ELF-1 (cell line): ENCODE measurements at places on chromosomes 4 and X.

GRCh38 chr4:129966175-129966574, 870.2 kb downstream of the C4orf33 start:
- no peak for DNase-seq

DNA sequence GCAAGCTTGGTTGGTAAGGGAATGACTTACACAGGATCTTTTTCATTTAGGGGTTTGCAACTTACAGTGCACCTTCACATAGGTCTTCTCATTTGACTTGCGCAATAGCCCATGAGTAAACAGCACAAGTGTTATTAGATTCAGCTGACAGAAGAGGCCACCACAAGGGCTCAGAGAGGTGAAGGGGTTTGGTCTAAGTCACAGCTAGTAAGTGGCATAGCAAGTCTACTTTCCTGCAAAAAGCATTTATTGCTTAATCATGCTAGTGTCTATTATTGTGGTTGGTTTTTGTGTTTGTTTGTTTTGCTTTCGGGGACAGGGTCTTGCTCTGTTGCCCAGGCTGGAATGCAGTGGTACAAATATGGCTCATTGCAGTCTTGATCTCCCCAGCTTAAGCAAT, 83.3 kb downstream of the SPRY1 start:
- no peak for DNase-seq

- no peak for DNase-seq
These were observed 83.8 kb upstream of the CLCN4 start for GRCh38 chrX:10072786-10073568.

- DNase-seq: no peak
These were observed 669.8 kb downstream of the IQCM start for GRCh38 chr4:149145803-149146202.

DNA sequence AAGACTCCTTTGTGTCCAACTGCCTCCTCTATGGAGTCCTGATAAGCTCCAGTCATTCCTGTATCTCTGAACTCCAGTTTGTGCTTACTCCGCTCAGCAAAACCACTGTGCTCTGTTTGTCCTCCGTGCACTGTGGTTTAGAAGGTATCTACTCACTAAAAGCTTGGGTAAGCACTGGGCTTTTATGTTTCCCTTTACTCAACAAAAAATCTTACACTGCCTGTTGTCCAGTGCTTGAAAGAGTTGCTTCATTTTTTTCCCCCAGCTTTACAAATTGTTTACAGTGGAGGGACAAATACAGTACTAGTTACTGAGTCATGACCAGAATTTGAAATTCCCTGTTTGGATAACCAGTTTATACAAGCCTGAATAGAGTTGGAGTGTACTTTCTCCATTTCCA, 545.3 kb upstream of the FAT1 start:
- DNase-seq: no peak

DNA sequence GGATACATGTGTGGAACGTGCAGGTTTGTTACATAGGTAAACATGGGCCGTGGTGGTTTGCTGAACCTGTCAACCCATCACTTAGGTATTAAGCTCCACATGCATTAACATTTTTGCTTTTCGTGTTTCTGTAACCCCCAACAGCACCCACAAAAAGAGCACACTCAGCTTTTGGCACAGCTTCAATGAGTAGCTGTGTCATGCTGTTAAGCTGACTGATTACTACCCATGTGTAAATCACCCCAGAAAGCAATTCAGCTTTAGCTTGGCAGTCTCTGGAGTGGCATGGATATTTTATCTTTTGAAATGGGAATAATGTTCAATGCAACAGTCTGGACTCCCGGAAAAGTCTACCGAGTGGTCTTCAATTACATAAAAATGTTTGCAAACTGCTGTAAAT, 734.3 kb downstream of the STIM2 start:
- DNase-seq: no peak

- DNase-seq: no peak
These were observed 383.9 kb downstream of the RPA4 start for GRCh38 chrX:97267396-97268181.

GRCh38 chr4:54587107-54587891, 70.5 kb upstream of the KIT start:
- DNase-seq: no peak

- DNase-seq: no peak
These were observed 400.9 kb upstream of the FGF13 start for GRCh38 chrX:139112432-139112831.

GRCh38 chr4:139171876-139172691, 4.9 kb downstream of the ELF2 start:
- no peak for DNase-seq

DNA sequence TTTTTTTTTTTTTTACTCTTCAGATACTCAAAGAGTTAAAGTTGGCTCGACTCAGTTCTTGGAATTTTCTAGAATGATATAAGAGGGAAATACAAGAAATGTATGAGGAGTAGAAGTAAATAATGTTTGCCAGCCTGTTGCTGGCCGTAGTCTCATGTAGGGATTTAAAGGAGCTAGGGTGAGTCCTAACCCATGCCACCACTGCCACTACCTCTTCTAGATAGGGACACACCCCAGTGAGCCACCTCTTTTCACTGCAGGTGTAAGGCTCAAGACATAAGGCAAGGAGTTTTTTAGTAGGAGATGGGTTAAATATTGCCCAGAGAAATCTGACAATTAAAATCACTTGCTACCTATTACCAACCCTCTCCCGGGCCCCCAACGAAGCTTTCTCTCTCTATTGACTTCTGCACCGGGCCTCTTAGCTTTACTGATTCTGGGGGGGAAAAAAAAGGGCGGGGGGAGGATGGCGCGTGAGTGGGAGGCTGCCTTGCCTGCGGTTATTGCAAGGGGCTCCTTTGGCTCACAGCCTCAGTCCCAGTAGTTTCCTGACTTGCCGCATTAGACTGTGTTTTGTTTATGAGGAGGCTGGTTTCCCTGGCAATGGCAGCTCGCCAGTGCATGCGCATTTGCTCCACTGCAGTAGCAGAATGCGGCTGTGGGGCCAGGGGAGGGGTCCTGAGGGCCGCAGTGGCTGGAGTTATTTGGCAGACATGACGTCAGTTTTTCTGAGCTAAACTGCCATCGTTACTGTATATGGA, 3.0 kb downstream of the LINC00632 start:
- peak; percentile 96 for DNase-seq

DNA sequence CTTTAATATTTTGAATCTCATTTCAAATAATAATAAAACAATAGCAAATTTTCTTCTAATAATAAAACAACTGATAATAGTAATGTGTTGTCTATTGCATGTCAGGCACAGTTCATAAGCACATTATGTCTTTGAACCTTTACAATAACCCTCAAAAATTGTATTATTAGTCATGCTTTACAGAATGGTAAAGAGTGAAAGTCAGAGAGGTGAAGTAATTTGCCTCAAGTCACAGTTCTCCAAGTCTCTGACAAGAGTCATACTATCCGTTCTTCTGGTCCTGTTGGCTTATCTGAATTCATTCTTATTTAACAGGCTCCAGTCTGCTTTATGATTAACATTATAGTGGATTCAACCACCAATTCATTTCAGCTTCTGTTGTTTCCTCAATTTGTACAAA, 313.0 kb downstream of the AFF2 start:
- no peak for DNase-seq

GRCh38 chr4:79467246-79467932, 59.4 kb upstream of the GK2 start:
- DNase-seq: no peak

GRCh38 chrX:44022964-44023363, 49.8 kb upstream of the NDP start:
- no peak for DNase-seq

DNA sequence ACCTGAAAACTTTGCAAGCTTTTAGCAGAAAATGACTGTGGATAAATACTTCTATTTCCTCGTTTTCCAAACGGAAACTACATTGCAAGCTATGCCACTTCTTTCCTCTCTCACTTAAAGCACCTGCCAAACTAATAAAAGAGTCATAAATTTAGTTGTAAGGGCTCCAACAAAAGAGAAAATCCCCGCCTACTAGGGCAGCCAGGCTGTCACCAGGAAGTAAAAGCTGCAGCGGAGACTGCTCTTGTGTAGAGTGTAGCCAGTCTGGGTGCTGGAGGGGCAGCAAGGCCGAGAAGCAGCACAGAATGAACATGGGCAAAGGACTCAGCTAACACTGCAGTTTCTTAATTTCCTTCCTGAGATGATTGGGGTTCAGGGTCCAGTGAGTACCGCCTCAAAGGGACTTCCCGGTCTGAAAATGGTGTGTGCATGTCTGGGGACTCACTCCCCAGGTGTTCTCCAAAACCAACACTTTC, 89.3 kb upstream of the MAML3 start:
- DNase-seq: peak; percentile 20

DNA sequence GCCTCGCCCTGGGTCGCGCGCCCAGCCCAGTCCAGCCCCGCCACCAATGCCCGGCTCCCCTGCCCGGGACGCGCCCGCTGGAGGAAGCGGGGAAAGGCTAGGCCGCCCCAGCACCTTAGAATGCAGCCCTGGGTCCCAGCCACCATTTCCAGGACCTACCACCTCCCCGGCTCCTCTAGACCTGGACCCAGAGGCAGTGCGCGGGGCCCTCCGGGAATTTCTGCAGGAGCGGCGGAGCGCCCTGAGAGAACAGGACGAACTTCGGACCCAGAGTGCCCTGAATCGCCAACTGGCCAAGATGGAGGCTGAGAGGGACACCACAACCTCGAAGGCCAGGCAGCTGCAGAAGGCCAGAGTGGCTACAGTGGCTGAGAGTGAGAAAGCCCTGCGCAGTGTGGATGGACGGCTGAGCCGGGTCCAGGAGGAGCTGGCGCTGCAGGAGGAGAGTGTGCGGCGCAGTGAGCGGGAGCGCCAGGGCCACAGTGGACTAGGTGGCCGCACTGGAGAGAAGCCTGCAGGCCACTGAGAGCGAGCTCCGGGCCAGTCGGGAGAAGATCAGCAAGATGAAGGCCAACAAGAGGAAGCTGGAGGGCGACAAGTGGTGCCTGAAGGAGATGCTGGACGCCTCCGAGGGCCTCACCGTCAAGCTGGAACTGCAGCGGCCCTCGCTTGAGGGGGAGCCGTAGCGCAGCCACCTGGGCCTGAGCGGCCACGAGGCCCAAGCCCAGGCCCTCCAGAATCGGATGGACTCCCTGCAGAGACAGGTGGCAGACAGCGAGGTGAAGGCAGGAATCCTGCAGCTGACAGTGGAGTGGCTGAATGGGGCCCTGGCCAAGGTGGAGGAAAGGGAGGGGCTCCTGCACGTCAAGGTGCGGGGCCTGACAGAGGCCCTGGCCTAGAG, 15.5 kb downstream of the SMIM10L2A start:
- no peak for DNase-seq

- DNase-seq: peak; percentile 43
These were observed 2.7 kb downstream of the SHROOM2 start for GRCh38 chrX:9788911-9789310.

DNA sequence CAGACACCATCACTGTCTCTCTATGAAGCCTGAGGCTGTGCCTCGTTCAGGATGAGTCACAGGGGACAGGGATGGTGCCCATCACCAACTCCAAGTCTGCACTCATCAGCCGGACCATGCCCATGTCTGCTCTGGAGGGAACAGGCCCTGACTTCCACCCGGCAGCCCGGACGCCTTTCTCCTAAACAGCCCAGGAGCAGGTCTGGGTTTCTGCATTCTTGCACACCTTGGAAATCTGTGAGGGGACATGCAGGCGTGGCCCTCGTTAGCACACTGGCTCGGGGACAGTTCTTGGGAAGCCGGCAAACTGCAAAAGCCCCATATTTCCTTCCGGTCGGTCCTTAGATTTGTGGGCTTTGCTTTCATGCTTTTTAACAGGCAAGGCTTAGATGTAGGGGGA, 67.9 kb upstream of the AFAP1 start:
- DNase-seq: no peak

- no peak for DNase-seq
These were observed 40.9 kb upstream of the VEGFC start for GRCh38 chr4:176833400-176834175.

- no peak for DNase-seq
These were observed 17.1 kb upstream of the SMIM20 start for GRCh38 chr4:25896776-25897539.

DNA sequence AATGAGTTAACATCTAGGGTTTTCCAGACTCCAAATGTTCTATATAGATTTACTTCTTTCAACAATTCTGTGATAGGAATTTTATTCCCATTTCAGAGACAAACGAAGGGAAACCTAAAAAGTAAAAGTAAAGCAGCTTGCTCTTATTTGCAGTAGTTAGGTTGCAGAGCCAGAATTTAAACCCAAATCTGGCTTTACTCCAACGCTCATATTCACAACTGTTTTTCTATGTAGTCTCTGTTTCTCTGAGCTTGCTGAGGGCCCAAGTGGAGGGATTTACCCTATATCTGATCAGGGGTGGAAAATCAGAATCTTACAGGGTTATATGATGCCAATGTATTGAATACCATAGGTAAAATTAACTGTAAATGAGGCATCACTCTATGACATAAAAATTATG, 599.1 kb upstream of the GRIA3 start:
- no peak for DNase-seq

DNA sequence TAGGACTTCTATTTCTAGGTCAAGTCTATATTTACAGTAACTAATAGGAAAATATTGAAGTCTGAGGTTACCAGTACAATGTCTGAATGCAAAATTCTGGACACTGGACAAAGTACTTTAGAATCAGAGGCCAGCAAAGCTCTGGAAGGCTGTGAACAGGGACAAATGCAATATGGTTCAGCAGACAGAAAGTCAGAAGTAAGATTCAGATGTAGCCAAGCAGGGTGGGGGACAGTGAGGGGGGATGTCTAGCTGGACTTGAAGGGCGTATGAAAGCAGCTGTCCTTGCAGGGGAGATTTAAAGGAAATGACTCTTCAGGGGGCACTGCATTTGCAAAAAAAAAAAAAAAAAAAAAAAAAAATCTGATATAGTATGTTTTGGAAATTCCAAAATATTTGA, 2.9 kb downstream of the SORBS2 start:
- no peak for DNase-seq

DNA sequence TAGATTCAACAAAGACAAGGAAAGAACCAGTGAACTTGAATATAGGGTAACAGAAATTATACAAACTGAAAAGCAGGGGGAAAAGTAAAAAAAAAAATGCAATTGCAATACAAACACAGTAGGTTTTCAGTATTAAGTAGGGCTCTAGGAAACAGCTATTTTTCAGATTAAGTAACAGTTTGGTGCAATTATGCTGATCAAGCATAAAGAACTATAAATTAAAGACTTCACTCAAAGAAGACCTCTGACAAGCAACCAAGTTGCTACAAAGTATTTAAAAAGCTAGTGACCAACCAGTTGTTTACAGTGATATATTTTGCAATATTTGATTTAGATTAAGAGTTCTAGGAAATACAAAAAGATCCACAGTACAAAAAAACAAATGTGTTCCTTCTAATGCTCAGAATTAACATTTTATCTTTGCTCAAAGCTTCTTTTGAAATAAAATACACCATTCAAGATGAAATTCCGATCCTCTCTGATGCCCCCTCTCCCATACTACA, 230.8 kb upstream of the FTHL17 start:
- no peak for DNase-seq

GRCh38 chrX:108313669-108314068, 124.6 kb downstream of the COL4A6 start:
- DNase-seq: no peak

DNA sequence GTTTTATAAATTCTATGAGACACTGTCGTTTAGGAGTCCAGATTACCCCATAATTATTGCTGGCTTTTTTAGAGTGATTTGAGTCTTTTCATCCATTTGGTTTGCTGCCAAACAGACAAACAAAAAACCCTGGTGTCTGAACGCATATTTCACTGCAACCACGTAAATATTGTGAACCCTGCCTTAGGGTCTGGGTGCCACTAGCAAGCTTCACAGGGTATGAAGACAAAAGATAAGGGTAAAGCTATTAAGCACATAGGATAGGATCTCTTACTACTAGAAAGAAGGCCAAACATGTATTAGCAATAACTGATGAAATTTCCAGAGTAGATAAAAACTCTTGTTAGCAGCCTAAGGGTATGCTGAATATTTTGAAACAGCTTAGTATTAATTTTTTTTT, 143.3 kb downstream of the BANK1 start:
- no peak for DNase-seq

GRCh38 chr4:98994474-98995182, 893 bp upstream of the METAP1 start:
- no peak for DNase-seq
